ENCODE measurements at places on chromosomes 13 and 19.

DNA sequence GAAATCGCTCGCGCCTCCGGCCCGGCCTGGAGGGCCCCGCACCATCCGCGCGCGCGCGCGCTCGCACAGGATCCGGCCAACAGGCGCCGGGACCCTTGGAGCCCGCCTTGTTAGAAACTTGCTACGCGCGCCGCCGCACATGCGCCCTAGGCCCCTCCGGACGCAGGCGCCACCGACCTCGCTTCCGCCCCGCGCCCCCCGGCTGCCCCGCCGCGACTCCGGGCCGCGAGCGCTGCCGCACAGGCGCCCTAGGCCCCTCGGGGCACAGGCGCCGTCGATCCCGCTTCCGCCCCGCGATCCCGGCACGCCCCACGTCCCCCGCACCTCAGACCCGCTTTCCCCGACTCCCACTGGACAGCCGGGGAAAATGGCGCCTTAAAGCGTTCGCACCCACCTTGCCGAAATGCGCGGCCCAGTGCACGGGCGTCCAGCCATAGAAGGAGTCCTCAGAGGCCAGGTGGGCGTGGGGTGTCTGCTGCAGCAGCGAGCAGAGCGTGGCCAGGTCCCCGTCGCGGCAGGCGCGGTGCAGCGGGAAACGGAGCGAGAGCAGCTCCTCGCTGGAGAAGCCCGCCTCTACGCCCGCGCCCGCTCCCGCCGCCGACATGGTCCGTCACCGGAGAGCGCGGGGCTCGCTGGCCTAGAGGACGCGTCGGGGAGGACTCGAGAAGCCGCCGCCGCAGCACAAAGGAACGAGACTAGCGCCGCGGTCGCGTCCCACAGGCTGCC is 375 bp downstream of the ANKRD10 start:
- DNase-seq, result peak; percentile 74

- DNase-seq, result no peak
Measured at GRCh38 chr19:20151617-20152145, 15.3 kb upstream of the ZNF486 start.

- DNase-seq, result no peak
Measured at GRCh38 chr13:69008499-69008898, 1099.1 kb upstream of the ATXN8OS start.

- DNase-seq, result no peak
Measured at GRCh38 chr19:41172297-41173164, 20.5 kb upstream of the CYP2S1 start.

DNA sequence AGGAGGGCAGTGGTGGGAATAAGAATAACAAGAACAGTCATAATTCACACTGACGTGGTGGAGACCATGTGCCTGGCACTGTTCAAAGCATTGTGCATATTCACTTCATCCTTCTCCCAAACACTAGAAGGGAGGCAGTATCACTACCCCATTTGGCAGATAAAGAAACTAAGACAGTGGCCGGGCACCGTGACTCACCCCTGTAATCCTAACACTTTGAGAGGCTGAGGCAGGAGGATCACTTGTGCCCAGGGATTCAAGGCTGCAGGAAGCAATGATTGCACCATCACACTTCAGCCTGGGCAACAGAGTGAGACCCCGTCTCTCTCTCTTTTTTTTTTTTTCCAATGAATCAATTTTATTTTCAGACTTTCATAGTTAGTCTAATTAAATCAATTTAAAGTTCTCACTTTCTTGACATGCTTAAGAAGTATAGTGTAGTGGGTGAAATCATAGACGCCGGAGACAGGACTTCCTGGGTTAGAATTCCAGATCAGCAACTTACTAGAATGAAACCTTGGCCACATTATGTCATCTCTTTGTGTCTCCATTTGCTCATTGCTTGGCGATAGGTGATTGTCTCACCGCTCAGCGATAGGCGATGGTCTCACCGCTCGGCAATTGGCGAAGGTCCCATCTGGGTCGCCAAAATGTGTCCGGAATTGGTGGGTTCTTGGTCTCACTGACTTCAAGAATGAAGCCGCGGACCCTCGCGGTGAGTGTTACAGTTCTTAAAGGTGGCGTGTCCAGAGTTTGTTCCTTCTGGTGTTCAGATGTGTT is 5.3 kb upstream of the ATG4D start:
- peak; percentile 50 for DNase-seq

Measured in suppressor macrophage treated with lipopolysaccharide for 1 hour (primary cell).